Hematopoietic multipotent progenitor cell treated with erythropoietin and hydrocortisone succinate and interleukin-3 and kit ligand, for 15 days (in vitro differentiated cells): ENCODE measurements at places on chromosomes 13 and 19.

DNA sequence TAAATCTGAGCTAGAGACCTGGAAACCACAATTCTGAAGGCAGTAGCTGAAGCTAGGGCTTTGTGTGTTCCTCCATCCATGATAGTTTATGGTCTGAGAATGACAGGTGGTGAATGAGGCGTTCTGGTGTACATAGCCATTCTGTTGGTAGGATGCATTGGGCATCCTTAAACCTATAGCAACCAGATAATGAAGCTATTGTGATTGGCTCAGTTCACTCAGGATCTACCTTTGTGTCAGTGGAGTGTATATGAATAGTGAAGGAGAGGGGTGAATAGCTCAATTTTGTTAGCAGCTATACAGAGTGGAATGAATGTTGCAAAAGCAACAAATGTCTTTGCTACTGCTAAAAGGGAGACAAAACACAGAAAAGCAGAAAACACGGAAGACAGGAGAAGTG, 80.0 kb upstream of the PCDH20 start:
- DNase-seq: no peak

- no peak for DNase-seq
These were observed 346.6 kb downstream of the IRS2 start for GRCh38 chr13:109439813-109440212.

DNA sequence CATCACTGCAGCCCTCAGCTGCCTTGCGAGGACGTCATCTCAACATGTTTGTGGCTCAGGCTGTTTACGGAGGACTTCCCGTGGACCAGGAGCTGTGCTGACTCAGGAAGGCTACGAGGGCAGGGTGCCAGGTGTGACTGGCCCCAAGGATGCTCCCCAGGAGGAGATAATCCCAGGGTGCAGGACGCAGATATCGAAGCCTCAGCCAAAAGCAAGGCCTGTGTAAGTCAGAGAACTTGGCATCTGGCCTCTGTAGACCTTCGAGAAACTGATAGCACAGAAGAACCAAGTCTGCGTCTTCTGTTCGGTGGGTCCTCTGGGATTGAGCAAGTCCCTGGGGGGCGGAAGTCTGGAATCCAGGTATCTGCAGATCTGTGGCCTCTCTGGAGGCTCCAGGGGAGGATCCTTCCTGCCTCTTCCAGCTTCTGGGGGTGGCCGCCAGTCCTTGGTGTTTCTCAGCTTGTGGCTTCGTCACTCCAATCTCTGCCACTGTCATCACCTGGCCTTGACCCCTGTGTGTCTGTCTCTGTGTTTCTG, 2.6 kb upstream of the DOHH start:
- DNase-seq: peak; percentile 97

DNA sequence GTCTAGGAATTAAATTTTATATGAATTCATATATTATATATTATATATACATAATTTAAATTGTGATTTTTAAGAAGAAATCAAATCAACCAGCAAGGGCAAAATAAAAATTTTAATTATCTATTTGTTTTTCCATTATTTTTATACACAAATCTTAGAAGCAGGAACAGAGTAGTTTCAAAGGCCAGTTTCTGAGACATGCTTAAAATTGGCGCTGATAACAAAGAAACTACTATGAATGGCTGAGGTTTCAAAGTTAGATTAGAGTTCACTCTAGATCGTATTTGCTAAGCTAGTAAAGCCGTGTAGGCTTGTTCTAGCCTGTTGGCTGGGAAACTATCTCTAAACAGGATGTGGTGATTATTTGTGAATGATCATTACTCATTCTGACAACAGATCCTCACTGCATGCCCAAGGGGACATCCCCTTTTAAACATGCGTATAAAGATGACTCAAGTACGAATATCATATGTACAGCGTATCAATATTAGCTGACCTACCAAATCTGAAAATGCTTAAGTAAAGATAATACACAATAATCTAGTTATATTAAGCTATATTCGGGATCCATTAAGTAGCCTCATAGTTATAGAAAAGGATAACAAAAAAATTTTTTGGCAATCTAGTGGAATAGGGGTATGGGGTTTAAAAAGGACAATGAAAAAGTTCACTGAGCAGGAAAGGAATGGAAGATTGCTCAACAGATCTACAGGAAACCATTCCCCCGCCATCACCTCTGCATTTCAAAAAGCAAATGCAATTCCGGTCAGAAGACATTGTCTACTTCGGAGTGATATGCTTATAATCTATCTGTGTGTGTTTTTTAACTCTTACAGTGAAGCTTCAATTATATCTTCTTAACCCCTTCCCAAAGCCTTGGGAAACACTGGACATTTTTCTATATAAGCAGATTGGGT, 150.1 kb downstream of the SHISA2 start:
- no peak for DNase-seq

GRCh38 chr19:4991996-4992698, 23.2 kb downstream of the KDM4B start:
- DNase-seq: no peak

GRCh38 chr19:1220477-1220930, 14.9 kb downstream of the STK11 start:
- no peak for DNase-seq

- no peak for DNase-seq
These were observed 5.3 kb upstream of the FFAR1 start for GRCh38 chr19:35342430-35342829.

DNA sequence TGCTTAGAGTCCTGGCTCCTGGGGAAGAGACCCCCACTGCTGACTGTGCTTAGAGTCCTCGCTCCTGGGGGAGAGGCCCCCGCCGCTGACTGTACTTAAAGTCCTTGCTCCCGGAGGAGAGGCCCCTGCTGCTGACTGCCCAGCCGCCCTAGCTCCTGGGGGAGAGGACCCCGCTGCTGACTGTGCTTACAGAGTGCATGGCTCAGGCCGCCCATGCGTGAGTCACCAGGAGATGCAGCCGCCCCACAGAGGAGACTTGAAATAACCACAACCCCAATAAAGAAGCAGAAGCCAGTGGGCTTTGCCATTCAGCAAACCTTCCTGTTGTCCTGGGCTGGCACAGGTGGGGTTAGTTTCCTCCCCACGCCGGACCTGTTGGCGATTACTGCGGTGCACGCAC, 79.2 kb upstream of the C13orf46 start:
- DNase-seq: no peak

GRCh38 chr13:34628209-34628682, 313.8 kb upstream of the NBEA start:
- DNase-seq: no peak

GRCh38 chr19:10643968-10644259, 10.2 kb upstream of the ILF3 start:
- no peak for DNase-seq

- DNase-seq: no peak
These were observed 43.3 kb downstream of the RFX2 start for GRCh38 chr19:6066661-6067646.

- DNase-seq: peak; percentile 4
These were observed 12.1 kb upstream of the DACH1 start for GRCh38 chr13:71879129-71879535.

- DNase-seq: no peak
These were observed at the start of gene SIGLEC7 for GRCh38 chr19:51142119-51142518. TSS of gene SIGLEC7 (plus strand) at chr19:51142301. CDS start at chr19:51142370, 69 bp downstream.

GRCh38 chr13:48500652-48501197, 32.2 kb downstream of the RCBTB2 start:
- DNase-seq: no peak

DNA sequence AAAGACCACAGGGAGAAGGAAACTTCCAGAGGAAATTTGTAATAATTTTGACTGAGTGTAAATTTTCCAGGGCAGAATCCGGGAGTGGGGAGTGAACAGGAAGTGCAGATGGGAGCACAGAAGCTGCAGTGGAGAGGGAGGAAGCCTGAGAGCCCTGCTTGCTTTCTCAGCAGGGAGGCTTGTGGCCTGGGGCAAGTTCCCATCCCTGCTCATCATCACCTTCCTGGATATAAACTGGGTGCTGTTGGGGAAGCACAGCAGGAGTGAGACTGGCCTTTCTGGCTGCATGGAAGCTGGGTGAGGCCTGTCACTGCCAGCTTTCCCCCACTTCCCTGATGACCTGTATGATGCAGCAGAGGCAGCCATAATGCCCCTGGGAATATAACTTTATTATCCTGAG, 532.9 kb downstream of the SLITRK6 start:
- no peak for DNase-seq

DNA sequence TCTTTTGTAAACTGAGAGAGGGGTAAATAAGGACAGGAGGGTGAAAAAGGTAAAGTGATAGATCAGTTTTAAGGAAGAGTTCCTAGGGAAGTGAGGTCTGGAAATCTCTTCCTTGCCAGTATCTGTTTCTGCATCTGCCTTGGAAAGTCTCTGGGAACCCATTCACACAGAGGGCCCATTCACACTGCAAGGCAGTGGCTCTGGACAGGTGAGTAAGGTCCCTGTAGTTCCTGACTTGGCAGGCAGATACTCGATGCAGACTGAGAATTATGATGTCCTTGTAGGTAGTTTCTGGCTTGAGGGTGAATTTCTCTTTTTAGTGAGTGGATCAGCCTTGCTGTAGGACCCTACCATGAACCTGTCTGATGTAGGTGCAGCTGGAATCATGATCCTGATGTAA, 293.3 kb downstream of the NALCN start:
- DNase-seq: no peak

DNA sequence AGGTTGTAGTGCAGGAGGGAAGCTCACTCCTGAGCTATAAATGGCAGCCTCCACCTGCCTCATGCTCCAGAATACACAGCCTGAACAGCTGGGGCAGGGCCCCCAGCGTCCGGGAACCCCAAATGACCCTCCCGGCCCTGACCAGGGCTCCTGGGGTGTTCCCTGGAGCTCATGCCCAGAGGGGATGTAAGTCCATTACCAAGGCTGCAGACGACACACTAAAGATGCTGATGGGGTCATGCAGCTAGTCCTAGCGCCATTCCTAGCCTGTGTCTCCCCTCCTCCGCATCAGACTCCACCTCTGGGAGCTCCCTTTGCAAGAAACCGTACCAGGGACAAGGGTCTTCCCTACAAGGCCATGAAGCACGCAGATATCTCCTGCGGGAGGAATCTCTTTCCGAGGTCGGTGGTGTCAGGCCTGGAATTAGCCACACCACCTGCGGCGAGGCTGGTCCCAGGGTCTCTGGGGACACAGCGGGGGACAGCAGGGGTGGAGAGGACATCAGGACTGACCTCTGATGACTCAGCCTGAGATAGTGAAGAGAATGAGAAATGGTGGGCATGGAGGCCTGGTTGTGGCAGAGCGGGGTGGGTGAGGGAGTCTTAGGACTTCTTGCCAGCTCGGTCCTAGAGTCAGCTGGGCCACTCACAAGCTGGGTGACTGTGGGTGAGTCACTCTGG, 11.9 kb upstream of the TPM4 start:
- DNase-seq: no peak

GRCh38 chr19:6020972-6021805, 43.2 kb upstream of the RANBP3 start:
- no peak for DNase-seq

DNA sequence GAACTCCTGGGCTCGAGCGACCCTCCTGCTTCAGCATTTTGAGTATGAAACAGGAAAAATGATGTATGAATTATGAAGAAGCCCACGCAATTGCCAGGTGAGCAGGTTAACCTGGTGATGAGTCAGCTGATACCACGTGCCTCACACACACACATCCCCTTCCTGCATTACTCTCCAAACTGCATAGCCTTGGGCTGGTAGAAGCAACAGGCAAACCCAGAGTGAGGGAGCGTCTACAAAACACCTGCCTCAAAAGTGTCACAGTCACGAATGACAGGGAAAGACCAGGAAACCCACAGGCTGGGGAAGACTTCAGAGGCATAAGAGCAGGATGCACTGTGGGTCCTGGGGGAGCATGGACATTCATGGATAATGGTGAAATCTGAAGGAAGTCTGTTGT, 192.8 kb upstream of the IRS2 start:
- no peak for DNase-seq

DNA sequence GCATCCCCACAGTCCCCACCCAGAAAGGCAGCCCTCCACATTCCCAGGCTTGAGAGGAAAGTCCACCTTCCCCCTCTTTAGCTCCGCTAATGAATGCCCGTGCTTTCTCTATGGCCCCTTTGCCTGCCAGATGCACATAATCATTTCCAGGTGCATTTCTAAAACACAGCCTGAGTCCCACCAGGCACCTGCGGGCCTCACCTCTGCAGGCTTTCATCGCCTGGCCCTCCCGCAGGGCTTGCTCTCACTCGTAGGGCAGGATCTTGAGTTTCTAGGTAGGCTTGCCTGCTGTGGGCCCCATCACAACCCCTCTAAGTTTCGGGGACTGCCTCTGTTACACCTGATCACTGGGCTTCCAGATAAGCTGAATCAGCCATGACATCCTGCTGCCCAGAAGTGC, 173.6 kb downstream of the ZNF536 start:
- DNase-seq: no peak

DNA sequence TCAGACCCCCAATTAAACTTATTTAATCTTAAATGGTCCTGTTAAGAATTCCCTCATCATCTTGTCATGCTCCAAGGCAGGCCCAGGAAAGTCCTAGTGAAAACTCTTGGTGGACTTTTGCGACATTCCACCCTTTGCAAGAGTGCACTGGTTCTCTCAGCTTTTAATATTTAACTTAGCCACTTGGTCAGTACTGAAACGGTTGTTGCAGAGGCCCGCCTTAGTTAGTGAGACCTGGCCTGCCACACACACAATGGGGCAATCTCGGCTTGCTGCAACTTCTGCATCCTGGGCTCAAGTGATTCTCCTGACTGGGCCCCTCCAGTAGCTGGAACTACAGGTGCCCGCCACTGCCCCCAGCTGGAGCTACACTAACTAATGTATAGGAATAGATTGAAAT, 1366.0 kb downstream of the UQCRFS1 start:
- no peak for DNase-seq

- DNase-seq: no peak
These were observed 4.9 kb upstream of the PDE4C start for GRCh38 chr19:18230941-18231734.

DNA sequence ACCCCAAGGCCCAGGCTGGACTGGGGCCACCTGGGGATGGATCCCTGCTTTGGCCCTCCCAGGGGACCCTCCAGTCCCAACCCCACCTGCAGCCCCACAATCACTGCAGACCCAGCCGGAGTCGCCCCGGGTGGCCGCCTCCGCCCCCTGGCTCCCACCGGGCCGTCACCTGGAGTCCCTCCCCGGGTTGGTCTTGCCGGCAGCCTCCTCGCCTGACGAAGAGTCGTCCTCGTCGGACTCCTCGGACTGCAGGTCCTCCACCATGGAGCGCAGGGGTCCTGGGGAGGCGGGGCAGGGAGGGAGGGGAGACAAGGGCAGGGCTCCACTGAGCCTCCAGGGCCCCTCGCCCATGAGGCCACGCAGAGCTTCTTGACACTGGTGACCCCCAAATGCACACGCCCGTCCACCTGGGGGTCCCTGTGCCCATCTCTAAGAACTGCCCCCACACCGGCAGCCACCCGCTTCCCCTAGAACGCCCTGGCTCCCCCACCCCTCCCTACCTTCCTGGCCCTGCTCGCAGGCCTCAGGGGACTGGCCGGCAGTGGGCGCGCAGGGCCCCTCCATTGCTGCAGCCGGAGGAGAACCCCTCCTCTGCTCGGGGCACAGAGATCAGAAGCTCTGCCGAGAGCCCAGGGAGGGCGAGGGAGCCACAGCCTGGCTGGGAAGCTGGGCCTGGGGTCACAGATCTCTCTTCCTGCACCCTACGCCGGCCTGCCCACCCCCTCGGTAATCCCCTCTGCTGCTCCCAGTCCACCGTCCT, 63.4 kb downstream of the MLLT1 start:
- DNase-seq: no peak

GRCh38 chr19:45901432-45901911, 941 bp downstream of the MYPOP start:
- DNase-seq: no peak
